Heart right ventricle (tissue), 16 donors: ENCODE measurements at places on chromosomes 6 and 20.
A peak's percentile ranks its signal among the peaks of the same experiment; 100 is the strongest.

- no peak for DNase-seq
Measured at GRCh38 chr20:10792291-10792690, 118.5 kb upstream of the JAG1 start.

DNA sequence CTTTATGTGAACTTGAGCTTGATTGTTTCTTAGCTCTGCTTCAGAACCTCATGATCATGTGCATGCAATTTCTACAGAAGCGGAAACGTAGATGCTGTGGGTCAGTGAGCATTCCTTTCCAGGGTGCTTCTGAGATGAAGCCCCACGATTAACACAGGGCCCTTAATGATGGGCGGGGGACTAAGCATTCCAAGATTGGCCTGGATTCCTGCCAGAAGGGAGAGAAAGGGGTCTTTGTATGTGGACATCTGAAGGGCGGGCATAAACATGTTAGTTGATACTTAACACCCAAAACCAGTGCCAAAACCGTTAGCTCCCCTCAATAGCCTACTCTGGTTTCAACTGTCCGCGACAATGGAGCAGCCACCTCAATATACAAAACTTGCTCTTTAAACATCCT, 46.9 kb upstream of the POU3F2 start:
- DNase-seq: no peak

GRCh38 chr6:125846292-125847024, 55.7 kb downstream of the NCOA7 start:
- peak; percentile 23 for DNase-seq

- DNase-seq: no peak
Measured at GRCh38 chr20:57249073-57249472, 17.4 kb downstream of the BMP7 start.

DNA sequence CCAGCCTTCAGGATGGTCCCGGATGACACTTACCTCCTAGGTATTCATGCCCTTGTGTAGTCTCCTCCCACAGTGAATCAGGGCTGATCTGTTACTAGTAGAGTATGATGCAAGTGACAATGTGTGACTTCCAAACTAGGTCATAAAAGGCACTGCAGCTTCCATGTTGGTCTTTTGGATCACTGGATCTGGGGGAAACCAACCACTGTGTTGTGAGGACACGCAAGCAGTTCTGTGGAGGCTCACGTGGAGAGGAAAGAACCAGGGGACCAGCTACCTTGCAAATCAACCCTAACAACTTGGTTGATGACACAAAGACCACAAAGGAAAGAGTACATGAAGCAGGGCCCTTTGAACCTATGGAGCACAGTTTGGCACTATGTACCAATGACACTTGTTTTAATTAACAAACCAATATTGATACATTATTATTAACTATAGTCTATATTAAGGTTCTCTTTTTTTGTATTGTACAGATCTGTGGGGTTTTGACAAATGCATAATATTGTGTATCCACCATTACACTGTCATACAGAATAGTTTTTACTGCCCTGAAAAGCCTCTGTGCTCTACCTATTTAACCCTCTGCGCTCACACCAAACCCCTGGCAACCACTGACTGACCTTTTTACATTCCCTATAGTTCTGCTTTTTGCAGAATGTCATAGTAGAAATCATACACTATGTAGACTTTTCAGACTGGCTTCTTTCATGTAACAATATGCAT, 16.3 kb upstream of the SDCBP2 start:
- DNase-seq: no peak

DNA sequence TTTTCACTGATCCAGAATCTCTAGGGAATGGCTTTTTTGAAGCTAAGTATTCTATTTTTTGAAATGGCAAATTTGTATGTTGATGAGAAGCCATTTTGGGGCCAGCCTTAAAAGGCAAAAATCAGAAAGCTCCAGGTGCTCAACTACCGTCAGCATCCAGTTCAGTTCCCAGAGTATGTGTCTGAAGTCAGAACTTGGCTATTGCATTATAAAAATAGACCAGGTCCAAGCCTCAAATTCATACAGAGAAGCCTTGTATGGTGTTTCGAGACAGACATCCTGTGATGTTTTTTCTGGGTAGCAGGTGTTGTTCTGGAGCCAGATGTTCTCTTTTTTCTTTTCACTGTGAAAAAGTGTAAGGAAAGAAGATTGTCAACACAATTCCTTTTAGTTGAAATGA, 68.2 kb downstream of the CCN2 start:
- no peak for DNase-seq

GRCh38 chr20:962683-963082, 39.4 kb downstream of the RSPO4 start:
- DNase-seq: no peak

DNA sequence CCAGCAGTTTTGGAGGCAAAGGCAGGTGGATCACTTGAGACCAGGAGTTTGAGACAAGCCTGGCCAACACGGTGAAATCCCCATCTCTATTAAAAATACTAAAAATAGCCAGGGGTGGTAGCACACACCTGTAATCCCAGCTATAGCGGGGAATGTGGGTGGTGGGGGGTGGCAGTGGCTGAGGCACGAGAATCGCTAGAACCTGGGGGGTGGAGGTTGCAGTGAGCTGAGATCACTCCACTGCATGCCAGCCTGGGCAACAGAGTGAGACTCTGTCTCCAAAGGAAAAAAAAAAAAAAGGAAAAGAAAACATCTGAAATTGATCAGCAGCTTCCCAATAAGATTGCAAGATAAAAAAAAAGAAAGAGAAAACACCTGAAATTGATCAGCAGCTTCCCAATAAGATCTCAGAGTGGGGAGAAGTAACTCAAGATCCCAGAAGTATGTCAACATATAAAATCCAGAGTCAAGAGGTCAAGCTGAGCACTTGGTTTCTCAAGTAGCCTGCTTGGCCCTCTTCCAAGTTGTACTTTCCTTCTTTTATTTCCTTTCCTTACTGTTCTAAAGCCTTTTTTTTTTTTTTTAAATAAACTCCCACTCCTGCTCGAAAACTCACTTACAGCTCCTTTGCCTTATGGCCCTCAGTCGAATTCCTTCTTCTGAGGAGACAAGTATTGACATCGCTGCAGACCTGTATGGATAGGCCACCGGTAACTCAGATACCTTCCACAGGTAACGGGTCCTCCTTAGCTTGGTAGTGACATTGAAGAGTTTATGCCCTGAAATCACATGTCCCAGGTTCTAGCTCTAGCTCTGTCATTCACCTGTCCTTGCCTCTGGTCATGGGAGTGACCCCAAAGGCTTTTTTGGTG, 368.5 kb upstream of the SYNCRIP start:
- DNase-seq: no peak

DNA sequence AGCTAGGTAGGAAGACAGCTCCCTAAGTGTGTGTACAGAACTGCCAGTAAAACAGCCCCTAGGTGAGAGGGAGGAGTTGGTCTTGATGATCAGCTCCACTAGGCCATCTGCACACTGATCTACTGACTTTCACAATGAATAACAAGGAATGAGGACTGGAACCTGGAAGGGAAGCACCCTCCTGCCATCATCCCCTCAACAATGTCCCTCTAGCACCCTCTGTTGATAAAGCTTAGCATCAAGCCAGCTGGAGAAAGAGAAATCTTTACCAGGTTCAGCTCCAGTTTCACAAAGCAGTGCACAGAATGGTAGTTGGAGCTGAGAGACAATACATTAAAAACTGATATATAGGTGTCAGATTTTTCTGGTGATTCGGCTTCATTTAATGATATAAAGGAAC, 57.2 kb upstream of the IRAK1BP1 start:
- DNase-seq: no peak

- no peak for DNase-seq
Measured at GRCh38 chr20:56994006-56994405, 272.4 kb downstream of the BMP7 start.

DNA sequence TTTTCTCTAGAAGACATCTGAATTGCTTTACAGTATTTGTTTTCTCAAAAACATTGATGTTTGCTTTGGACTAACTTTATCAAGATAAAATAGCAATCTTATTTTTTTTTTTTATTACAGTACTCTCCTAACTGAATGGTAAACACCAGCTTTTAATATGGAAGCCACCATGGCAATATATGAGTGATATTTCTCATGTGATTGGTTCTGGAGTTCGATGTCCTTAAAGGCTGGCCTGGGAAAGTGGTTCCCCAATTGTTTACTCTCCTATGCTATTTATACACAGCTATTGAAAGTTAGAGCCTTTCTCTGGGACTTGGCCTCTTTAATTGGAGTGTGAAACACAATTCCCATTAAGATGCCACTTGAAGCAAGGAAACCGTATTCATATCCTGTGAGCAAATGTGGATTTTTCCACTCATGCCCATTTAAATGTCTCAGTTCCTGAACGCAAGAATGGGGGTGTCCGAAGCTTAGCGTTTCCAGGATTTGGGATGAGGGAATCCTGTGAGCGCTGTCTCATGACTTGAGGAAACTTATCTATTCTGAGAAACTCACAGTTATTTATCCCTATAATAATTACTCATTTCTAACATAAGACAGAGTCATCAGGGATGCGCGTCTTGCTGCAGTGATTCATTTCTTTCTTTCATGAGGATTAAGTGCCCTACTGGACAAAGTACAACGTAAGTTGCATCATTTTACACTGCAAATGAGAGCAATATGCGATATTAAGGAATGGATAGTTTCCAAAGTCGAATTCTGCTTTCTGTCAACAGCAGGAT, 143.3 kb upstream of the PREP start:
- no peak for DNase-seq

- DNase-seq: no peak
Measured at GRCh38 chr6:166633732-166634535, 6.9 kb upstream of the RPS6KA2 start.

DNA sequence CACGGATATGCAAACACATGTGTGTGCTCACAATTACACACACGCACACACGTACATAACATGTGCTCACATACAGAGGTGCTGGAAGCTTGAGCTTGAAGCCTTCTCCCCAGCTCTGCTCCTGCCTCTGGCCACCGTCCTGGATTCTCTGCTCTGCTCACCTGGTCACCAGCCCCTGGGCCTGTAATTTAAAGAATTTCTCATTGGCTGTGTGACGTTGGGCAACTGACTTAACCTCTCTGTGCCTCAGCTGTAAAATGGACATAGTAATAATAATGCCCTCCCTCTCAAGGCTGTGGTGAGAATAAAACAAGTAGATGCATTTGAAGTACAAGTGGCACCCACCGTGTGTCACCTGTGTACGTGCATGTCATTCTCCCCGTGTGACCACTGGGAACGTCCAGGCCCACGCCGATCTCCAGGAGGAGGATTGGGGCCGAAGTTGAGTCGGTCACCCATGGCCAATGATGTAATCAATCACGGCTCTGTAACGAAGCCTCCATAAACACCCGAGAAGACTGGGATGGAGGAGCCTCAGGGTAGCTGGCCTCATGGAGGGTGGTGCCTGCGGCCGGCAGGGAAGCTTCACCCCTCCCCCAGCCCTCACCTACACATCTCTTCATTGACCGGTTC, 160.9 kb upstream of the AFDN start:
- DNase-seq: no peak

- DNase-seq: no peak
Measured at GRCh38 chr6:135424385-135424784, 73.2 kb downstream of the AHI1 start.

DNA sequence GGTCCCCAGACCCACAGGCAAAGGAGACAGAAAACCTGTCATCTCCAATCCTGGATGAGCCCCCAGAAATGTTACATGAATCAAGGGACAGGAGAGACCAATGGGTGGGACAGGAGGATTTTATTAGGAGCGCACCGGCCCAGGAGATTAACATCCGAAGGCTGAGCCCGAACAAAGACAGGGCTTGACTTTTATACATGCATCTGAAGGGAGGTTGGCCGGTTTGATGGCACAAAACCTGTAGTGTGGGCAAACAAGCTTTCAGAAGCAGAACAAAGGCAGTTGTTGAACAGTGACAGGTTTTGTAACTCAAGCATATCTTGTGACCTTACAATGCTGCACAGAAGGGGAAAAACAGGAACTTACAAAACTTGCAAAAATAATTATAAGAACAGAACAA, 83.9 kb upstream of the GPR6 start:
- DNase-seq: no peak

GRCh38 chr20:61888101-61888865, 177.4 kb downstream of the TAF4 start:
- DNase-seq: peak; percentile 7

DNA sequence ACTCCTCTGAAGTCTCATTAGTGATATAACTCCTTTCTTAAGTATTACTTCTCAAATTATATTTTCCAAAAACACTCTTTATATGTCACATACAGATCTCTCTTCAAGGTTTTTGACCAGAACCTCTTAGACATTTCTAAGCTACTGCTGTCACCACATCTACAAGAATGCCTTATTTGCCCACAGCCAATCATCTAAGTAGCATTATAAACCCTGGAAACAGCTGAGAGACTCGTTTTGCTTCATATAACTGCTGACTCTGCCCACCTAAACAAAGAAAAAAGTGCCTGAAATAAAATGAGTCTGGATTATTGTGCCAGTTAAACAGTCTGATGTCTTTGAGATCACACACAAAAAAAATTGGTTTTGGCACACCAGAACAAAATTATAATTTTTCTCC, 165.9 kb downstream of the COL9A1 start:
- no peak for DNase-seq

- DNase-seq: no peak
Measured at GRCh38 chr6:166046226-166046625, 121.4 kb downstream of the TBXT start.

DNA sequence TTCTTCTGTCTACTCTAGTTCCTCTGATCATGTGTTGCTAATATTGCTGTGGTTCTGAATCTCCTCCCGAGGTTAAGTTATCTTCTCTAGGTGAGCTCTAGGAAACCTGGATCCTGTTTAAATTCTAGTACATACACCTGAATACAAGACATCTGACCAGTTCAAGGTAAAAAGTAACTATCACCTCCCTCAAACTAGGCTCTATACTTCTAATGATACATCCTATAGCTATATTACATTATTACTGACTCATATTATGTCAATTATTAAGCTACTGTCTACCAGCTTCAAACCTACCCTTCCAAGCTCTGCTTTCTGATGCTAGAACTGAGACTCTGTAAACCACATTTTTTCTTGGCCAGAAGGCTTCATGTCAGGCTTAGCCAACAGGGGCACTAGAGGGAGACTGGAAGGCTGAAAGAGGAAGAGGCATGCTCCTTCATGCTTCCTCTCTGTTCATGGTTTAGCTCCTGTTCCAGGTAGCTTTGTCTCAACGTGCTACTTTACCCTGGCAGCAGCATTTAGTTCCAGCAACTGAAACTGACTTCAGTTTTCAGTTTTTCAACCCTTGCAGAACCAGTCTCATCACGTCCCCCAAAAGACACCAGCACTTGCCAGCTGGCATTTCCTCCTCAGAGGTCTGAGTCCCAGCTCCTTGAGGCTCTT, 148.4 kb upstream of the TOP1 start:
- no peak for DNase-seq
